H7 (cell line): ENCODE measurements at places on chromosomes 4 and X. TPM values are rescaled to one million over a fixed set of nuclear protein-coding genes. Genes with fewer than 3 reads are reported as not detected.
A peak's percentile ranks its signal among the peaks of the same experiment; 100 is the strongest.

- no peak for DNase-seq
Measured at GRCh38 chr4:86330961-86331742, 28.7 kb downstream of the MAPK10 start.

The SMIM31 gene
- not detected in 2 replicates for total RNA-seq

GRCh38 chr4:125750828-125751466 is 436.2 kb downstream of the FAT4 start:
- peak; percentile 59 for DNase-seq

The RASGEF1B gene
- total RNA-seq = 4.0 and 6.1 TPM in 2 replicates

The ZNF185 gene
- 7.0 and 7.8 TPM in 2 replicates for total RNA-seq

DNA sequence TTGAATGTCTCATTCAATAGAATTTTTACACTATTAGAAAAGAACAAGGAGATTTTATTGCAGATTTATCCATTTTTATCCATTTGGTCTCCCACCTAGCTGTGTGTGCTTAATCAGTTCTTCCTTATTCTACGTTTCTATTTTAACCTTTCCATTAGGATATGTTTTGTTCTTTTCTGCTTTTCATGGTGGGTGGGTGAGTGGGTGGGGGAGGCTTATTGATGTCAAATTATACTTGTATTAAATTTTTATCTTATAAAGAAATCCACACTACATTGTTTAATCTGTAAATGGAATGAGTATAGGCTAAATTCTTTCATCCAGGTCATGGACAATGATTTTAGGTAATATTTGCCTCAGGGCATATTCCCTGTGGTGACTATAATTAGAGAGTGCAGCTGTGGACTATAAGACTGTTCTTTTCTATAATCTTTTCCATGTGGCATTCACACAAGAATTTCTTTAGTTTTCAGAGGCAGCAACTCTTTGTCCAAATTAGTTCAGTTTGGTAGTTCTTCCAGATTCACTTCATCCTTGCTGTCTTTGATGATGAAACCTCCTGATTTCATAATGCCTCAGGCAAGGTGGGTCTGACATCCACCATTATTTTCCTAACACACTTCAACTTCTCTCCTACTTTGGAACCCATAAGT is 2451.8 kb downstream of the PCDH7 start:
- no peak for DNase-seq

The GPR34 gene
- total RNA-seq = not detected in 2 replicates

DNA sequence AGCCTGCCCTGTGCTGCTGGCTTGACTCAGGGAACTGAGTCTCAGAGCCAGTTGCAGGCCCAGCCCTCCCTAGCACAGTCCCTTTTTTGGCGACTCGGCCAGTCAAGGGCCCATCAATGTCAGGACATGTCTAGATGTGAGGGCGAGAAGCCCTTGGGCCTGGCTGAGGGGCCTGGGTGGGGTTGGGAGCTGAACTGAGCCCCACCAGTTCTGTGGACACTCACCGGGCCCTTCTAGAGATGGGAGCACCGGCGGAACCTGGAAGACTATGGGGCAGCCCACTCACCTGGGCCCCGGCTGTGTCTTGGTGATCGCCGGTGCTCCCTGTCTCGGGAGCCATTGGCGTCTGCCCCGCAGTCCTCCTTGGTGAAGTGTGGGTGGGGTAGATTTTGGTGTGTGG is 245.9 kb downstream of the AFAP1 start:
- peak; percentile 39 for DNase-seq

DNA sequence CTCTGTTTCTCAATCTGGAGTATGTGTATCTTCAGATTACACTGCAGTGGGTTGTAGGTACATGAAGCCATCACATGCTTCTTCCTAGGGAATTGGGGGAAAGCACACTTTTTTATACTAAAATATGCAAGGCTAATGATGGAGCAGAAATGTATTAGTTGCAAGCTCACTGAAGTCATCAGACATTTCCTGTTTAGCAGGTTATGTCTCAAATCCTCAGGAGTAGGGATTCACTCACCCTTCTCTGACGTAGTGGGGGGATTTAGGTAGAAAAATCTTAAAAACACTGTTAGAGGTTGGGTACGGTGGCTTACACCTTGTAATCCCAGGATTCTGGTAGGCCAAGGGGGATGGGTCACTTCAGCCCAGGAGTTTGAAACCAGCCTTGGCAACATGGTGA is 128.4 kb upstream of the GPC4 start:
- no peak for DNase-seq

- no peak for DNase-seq
Measured at GRCh38 chr4:136800248-136800647, 732.0 kb downstream of the PCDH18 start.

DNA sequence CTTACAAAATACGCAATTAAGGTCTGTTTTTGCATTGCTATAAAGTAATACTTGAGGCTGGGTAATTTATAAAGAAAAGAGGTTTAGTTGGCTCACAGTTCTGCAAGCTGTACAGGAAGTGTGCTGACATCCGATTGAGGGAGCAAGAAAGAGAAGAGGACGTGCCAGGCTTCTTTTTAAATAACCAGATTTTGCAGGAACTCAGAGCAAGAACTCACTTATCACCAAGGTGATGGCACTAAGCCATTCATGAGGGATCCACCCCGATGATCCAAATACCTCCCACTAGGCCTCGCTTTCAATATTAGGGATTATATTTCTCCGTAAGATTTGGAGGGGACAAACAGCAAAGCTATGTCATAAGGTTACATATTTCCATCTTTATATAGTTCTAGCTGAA is 456.7 kb downstream of the GLUD2 start:
- DNase-seq = no peak

DNA sequence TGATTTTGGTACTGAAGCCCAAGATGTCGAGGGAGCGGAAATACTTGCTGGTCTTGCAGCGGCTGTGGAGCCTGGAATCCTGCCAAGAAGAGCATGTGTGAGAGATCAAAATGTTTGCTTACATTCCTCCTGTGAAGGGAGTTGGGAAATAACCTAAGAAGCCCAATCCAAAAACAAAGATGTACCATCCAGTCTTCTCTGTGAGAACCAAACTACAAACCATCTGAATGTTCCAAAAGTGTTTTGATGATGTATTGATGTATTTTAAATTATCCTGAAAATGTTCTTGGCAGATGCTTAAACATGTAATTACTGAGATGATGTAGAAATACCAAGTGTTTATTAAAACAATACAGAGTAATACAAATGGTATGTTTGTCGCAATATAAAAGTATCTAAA is 10.1 kb upstream of the ADH1A start:
- DNase-seq = no peak

- no peak for DNase-seq
Measured at GRCh38 chrX:68945081-68945602, 116.3 kb downstream of the EFNB1 start.

DNA sequence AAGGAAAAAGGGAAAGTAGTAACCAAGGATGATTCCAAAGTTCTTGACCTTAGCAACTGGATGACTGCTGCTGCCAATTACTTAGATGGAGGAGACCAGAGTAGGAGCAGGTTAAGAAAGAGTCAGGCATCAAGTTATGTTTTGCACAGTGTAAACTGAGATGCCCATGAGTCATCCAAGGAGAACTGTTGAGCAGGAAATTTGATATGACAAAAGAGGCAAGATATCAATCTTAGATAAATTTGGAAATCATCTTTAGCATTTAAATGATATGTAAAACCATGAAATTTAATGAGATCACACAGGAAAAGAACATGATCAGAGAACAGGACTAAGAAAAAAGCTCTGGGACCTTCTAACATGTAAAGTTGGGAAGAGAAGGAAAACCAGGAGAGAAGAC is 361.3 kb downstream of the OPHN1 start:
- DNase-seq = no peak

GRCh38 chrX:105265093-105265492 is 44.6 kb upstream of the TEX13A start:
- no peak for DNase-seq

DNA sequence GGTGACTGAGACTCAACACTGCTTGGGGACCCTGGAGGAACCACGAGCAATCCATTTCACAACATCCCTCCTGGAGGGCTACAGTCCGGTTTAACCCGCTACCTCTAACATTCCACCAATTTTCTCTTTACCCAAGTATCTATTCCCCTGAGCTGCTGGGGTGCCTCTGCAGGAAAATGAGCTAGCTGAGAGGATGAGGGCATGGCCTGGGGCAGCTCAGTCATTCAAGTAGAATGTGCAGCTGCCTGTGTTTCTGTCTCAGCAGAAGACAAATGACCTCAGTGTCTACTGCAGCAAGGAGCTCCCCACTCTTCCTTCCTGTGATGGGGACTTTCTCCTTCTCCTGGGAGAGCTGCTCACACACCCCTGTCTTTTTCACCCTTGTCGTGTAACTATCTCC is 120.8 kb downstream of the ZNF518B start:
- no peak for DNase-seq

The NOX1 gene
- not detected in 2 replicates for total RNA-seq

The MAGEA2B gene
- total RNA-seq = 3.1 TPM in 1 of 2 replicates, not detected in the other

The ZAR1 gene
- 0.66 and 1.00 TPM in 2 replicates for total RNA-seq

DNA sequence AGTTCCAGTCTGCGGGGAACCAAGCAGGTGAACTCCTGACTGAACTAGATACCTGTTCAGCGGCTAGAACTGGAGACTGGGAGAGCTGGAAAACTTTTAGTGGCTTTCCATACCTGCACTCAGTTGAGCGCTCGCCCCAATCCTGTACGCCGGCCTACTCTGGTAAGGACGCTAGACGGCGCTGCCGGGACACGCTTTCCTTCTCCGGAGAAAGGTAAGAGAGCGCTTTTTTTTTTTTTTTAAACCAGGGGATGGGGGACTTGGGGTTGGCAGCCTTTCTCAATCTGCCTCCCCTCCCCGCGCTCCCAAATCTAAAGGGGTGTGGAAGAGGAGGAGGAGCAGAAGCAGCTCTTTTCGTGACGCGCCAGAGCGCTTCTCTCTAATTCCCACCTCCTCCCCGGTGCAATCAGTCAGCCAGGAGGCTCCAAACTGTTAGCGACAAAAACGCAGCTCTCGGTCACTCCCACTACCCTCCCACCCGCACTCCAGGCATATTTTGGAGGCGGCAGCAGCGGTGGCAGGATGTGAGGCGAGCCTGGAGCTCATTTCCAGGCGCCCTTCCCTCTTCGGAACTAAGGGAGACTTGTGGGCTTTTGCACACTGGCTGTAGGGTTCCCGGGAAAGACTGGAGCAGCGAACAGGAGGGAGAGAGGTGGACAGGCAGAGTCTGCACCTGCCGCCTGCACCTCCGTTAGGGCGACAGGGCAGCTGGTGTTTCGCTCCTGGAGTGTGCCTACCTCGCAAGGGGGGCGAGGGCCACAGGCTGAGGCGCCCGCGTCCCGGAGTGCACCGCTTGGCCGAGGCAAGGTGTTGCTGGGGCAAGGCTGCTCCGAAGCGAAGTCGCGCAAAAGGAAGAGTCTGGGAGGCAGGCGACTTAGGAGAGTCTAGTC is at the start of gene IL1RAPL2:
Gene IL1RAPL2, plus strand, starts transcription at position 409 of the 890 bp plus-strand sequence.
- peak; percentile 43 for DNase-seq

GRCh38 chr4:182764137-182764536 is 153.0 kb downstream of the DCTD start:
- DNase-seq = no peak

DNA sequence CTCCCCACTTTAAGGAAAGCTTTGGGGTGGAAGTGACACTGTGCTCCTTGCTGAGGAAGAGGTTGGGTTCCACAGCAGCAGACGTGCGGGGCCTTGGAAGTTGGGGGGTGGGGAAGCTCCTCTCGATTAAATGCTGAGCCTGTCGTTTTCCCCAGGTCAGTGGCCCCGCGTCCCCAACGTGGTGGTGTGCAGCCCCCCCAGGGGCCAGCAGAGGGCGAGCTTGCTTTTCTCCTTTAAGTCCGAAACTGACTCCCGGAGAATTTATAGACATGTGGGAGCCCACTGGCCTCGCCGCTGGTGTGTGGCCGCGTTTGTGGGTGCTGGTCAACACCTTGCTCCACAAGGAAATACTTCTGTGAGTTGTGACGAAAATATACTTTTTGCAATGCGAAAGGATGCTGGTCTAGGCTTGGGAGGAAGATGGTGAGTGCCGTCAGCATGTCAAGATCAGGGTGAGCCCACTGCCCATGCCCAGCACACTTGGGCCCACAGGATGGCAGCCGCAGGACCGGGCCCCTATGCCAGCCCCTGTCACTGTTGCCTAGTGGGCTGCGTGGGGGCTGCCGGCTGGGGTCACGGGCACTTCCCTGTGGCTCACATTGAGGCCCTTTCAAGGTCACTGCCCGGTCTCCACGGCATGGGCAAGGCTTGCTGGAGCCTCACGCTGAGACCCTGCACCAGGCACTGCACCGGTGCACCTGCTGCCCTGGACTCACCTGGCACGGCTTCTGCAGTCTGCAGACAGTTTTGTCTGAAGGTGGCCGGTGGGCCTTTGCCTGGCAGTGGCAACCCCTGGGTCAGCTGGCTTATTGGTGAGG is 9.4 kb downstream of the UVSSA start:
- peak; percentile 95 for DNase-seq

DNA sequence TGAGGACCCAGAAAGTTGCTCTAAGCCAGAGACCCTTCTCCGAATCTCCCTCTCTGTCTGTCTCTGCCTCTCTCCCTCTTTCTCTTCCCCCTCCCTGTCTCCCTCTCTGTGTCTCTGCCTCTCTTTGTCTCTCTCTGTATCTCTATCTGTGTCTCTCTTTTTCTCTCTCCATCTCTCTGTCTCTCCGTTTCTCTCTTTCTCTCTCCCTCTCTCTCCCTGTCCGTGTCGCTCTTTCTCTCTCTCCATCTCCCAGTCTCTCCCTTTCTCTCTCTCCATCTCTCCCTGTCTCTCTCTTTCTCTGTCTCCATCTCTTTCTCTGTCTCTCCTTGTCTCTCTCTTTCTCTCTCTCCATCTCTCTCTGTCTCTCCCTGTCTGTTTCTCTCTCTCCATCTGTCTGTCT is 2.6 kb upstream of the SHOX start:
- no peak for DNase-seq

The SMC1A gene
- total RNA-seq = 28.3 and 30.6 TPM in 2 replicates

DNA sequence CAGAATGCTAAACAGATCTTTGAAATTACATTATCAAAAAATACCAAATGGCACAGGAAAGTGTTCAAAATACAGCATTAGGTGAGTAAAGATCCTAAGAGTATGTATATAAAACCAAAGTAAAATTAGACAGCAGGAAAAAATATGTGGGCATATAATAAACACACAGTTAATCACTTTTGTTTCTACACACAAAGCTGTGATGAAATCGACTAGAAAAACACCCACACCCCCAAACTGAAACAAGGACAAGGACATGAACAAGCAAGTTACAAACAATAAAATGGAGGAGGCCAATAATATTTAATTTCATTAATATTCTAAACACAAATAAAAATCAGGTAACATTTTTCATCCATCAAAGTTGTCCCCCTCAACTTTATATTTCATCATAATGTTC is 143.2 kb downstream of the FRYL start:
- no peak for DNase-seq

The FAT1 gene
- 83.9 and 108 TPM in 2 replicates for total RNA-seq

The NAA11 gene
- not detected in 2 replicates for total RNA-seq

GRCh38 chr4:162201673-162202072 is 37.9 kb upstream of the FSTL5 start:
- no peak for DNase-seq

DNA sequence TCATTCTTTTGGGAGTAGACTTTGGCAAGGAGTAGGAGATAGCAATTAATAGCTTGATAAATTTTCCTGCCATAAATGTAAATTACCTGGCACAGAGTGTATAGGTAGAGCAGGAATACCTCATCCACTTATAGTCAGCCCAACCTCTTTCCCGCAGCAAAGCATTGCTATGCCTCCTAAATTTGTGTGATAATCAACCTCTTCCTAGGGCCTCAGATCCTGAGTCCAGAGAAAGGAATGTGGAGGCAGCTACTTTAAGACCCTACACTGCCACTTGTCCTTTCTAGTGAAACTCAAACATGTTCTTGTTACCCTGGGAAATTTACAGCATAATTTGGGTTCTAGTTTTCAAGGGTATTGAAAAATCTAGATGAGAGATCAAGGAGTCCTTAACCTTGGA is 919.0 kb downstream of the RAPGEF2 start:
- no peak for DNase-seq

GRCh38 chr4:41559940-41560516 is 22.1 kb downstream of the LIMCH1 start:
- DNase-seq = no peak
